ENCODE measurements at places on chromosomes 6 and 20. TPM values are rescaled to one million over a fixed set of nuclear protein-coding genes. Genes with fewer than 3 reads are reported as not detected.

Gene C20orf141
- not detected for total RNA-seq

Gene SLC24A3
- total RNA-seq: 6.2 TPM

Gene LHFPL5
- total RNA-seq: not detected

Gene EYS
- not detected for total RNA-seq

Gene PPP1R14C
- 0.61 TPM for total RNA-seq

Gene RAET1L
- total RNA-seq: not detected

Gene TAPBP
- 35.4 TPM for total RNA-seq

Gene TRIM15
- 0.48 TPM for total RNA-seq

Gene EPB41L2
- 123 TPM for total RNA-seq

Gene CUTA
- 297 TPM for total RNA-seq

Gene NNAT
- total RNA-seq: 66.8 TPM

Gene MDFI
- 38.5 TPM for total RNA-seq

Gene AGPAT4
- total RNA-seq: 23.8 TPM

Gene C4B
- total RNA-seq: 3.5 TPM

Gene PKIG
- total RNA-seq: 25.4 TPM

Gene TAAR6
- not detected for total RNA-seq

Gene BCAS1
- total RNA-seq: 0.19 TPM

Gene NKAPL
- total RNA-seq: not detected

Gene TP53TG5
- total RNA-seq: not detected

Gene SLC44A4
- 2.5 TPM for total RNA-seq

Gene PRELID3B
- 50.5 TPM for total RNA-seq

Gene ABCC10
- 24.6 TPM for total RNA-seq

Gene ADGRF5
- total RNA-seq: 0.06 TPM

Gene COL10A1
- total RNA-seq: not detected

Gene ARFGEF3
- 23.2 TPM for total RNA-seq
